ENCODE measurements at places on chromosomes 3 and 15. TPM values are rescaled to one million over a fixed set of nuclear protein-coding genes. Genes with fewer than 3 reads are reported as not detected.

DNA sequence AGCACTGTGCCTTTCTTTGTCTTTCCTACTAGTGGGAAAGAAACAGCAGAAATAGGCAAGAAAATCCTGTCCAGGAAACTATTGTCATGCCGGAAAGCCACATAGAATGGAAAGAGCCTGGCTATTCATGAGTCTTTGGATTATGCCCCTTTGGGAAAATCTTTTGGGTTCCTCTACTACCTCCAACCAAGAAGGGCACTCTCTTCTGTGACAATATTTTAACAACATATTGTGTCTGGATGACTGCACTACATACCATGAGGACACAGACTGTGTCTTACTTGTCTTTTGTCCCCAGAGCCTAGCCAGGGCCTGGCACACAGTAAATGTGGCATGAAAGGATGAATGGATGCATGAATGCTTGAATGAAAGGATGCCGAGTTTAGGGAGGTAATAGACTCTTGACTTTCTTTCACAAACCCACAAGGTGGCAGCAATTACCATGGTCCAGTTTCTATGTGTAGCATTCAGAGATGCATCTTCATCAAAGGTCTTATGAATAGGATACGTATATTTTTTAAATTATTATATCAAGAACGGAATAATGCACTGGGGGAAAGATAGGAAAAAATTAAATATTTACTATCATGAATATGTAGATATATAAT, 30.3 kb downstream of the ARL14 start:
- peak; percentile 45 for DNase-seq

GTF2A2 gene
- 132 TPM for total RNA-seq

MAP1A gene
- 45.0 TPM for total RNA-seq

DNA sequence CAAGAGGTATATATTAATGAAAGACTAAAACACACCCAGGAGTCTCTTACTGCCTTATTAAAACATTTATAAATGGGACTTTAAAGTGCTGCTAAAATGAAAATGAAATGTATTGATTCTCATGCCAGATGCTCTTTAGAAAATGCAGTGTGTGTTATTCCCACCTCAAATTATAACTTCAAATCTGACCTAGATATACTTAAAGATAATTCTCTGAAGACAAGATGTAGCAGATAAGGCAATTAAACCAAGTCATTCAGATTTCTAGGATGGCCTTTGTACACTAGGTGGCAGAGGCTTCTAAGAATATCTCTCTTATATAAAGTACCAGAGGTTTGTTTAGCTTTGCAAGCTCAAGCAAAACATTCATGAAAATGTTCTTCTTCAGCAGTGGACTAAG, 26.9 kb upstream of the GOLGA8B start:
- peak; percentile 15 for DNase-seq

- no peak for DNase-seq
Measured at GRCh38 chr3:65960087-65960486, 78.6 kb downstream of the MAGI1 start.

CHRD gene
- total RNA-seq = 5.6 TPM

DNA sequence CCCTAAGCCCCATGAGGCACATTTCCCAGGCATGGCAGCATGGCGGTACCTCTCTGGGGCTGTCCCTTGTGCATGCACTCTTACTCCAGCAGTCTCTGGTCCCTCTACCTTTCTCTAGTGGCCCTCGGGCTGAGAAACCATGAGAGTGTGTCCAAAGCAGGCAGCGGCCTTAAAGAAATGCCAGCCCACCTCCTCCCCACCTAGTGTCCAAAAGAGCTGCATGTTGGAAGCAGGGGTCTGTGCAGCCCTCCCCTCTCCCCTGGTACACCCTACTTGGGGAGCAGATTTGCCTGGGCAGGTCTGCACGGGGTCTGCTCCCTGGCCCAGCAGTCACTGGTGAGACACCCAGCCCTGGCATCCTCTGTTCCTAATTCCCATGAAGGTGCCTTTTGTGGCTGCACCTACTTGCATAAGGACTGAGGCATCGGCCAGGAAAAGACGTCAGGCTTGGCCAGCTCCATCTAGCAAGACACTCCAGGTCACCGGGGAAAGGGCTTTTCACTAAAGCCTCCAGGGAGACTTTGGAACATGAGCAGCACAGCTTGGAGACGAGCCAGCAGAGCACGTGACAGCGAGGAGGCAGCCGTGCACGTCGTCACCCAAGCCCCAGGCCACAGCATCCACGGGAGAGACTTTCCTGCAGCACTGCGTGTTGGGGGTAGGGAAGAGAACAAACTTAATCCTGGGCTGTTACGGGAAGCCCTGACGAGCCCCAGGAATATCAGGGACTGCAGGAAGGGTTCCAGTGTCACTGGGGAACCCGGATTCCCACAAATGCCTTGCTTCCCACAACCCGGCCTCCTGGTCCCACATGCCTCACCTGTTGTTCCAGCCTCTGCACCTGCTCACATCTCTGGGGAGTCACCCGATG, 38.8 kb downstream of the TM2D3 start:
- no peak for DNase-seq

DNA sequence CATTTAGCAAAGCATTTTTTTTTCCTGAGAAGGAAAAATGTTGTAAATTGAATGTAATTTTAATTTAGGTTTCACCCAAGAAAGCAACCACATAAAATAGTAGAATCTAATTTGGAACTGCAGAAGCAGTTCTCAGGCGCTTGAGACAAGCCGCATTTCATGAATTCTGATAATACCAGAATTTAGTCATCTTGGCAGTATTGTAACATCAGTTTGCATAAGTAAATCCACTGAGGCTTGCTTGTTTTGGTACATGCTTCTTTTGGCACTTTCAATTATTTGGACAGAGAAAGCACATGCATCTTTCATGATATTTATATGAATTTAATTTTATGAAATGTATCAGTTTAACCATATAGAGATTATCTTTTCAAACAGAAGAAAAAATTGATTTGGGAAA, 389.7 kb upstream of the ROBO1 start:
- DNase-seq = no peak

GRCh38 chr3:159432682-159433340, 555.8 kb upstream of the IL12A start:
- DNase-seq = no peak

DNA sequence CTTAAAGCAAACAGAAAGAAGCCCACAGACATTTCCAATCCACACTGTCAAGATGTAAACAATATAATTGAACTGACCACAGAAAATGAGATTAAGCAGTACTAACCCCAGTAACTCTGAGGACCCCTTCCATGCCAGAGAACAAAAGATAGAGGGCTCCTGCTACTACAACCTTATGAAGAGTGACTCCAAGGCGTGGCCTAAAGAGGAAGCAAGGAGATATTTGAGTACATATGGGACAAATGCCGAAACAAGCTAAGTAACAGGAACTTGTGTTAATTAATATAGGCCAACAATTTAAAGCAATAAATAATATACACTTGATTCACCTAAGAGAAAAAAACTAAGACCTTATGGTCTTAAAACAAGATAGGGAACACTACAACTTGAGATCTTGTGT, 25.0 kb upstream of the VPS39 start:
- no peak for DNase-seq

FAM227B gene
- 8.6 TPM for total RNA-seq

DNA sequence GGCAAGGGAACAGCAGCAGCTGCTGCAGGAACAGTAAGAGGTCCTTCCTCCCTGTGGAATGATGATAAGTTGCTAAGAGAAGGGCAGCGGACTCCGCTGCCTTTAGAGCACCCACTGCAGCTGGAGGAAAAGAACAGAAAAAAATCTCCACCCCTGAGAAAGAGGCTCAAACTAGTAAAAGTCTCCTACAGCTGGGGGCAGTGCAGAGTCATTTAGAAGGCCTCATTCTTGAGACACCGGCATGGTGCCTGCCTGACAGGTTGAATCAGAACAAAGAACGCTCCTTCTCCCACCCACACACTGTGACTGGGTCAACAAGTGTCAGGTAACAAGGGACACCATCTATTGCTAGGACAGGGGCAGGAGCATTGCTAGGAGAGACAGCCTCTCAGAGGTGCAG, 188.4 kb downstream of the ABHD5 start:
- no peak for DNase-seq

DNA sequence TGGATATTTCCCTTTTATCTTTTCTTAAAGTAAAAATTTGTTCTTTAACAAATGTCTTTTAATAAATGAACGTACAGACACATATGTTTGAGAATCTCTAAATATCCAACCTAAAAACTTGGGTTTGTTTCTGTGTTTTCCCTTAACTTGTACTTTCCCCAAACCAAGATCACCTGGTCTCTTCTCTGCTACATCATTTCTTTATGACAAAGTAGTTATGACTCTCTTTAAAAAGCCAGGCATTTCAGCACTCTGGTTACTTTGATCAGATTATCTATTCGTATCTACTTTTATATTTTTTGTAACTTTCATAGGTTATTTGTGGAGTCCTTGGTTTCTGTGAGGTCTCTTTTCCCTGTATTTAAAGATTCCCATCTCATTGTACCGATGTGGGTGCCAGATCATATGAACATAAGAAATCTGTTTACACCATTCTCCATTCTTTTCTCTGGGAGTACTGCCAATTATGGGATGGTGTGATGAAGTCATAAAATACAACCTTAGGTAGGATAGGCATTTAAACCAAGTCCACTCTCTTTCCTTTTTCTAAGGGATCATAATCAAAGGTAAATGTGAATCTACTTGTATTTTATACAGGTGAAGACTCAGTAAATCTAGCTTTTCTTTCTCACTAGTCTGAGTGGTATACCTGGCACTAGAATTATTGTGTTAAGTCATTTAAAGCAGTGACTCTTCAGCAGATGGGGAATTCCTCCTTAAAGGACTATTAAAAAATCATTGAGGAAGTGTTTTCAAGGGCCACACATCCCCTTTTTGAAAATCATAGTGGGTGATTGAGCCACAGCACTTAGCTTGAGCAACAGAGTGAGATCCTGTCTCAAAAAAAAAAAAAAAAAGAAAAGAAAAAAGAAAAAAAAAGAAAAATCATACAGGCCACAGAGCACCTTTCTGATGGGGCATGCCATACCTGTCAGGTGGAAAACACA, 12.4 kb upstream of the NFKBIZ start:
- peak; percentile 57 for DNase-seq

GRCh38 chr3:64798316-64798715, 110.5 kb upstream of the ADAMTS9 start:
- DNase-seq = no peak

SPCS1 gene
- total RNA-seq = 194 TPM

- DNase-seq = no peak
Measured at GRCh38 chr3:53188720-53189119, 27.7 kb downstream of the PRKCD start.

- peak; percentile 38 for DNase-seq
Measured at GRCh38 chr3:115512565-115513415, 110.5 kb upstream of the GAP43 start.

DNA sequence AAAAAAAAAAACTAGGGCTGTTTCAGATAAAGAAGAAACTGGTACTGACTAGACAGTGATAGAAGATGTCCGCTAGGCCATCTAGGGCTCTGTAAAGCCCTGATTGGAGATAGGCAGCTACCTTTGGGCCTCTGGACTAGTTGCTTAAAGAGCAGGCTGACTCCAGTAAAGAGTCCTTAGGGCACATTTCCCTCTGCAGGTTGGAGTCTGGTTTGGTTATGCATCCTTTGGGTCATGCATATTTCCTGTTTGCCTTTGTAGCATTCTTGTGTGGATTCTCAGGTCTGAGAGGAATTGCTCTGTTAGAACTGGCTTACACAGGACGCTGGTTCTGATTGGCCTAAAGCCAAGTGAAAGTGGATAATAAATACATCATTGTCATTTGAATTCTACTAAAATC, 165.5 kb upstream of the LRRN1 start:
- DNase-seq = no peak

GRCh38 chr3:99971761-99972160, 142.5 kb downstream of the FILIP1L start:
- DNase-seq = no peak

GRCh38 chr15:66765478-66766281, 63.6 kb downstream of the SMAD6 start:
- peak; percentile 99 for DNase-seq

- no peak for DNase-seq
Measured at GRCh38 chr15:51720201-51720995, 17.1 kb downstream of the LYSMD2 start.

- DNase-seq = peak; percentile 12
Measured at GRCh38 chr3:30795176-30795575, 99.3 kb downstream of the GADL1 start.

GRCh38 chr3:107260207-107260606, 117.0 kb upstream of the CCDC54 start:
- DNase-seq = no peak

GRCh38 chr3:124928333-124929202, 6.0 kb downstream of the MUC13 start:
- DNase-seq = peak; percentile 79

- no peak for DNase-seq
Measured at GRCh38 chr3:172553526-172554252, 30.5 kb upstream of the TNFSF10 start.

CCR9 gene
- total RNA-seq = not detected

GRCh38 chr3:132659000-132659364, 627 bp downstream of the ACAD11 start:
- DNase-seq = peak; percentile 13

CASR gene
- total RNA-seq = not detected

GRCh38 chr3:141979050-141979671, 102.7 kb downstream of the ATP1B3 start:
- DNase-seq = peak; percentile 94

EIF4E3 gene
- 1.6 TPM for total RNA-seq

TRPM1 gene
- 0.05 TPM for total RNA-seq

GRCh38 chr15:63605816-63606215, 8.6 kb downstream of the FBXL22 start:
- DNase-seq = no peak

DNA sequence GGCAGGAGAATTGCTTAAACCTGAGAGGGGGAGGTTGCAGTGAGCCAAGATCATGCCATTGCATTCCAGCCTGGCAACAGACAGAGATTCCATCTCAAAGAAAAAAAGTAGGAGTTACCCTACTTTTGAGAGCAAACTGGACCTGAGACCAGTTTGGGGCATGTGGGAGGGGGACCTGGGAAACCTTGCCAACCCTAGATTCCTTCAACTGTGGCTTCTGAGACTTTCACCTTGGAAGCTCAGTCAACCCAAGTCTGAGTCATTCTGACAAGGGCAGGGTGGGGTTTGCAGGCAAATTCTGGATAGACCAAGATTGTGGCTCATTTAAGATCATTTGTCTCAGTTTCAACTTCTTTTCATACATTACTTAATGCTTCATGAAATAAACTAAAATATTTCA, 23.8 kb upstream of the SIAH2 start:
- no peak for DNase-seq

PLCB2 gene
- not detected for total RNA-seq

DNA sequence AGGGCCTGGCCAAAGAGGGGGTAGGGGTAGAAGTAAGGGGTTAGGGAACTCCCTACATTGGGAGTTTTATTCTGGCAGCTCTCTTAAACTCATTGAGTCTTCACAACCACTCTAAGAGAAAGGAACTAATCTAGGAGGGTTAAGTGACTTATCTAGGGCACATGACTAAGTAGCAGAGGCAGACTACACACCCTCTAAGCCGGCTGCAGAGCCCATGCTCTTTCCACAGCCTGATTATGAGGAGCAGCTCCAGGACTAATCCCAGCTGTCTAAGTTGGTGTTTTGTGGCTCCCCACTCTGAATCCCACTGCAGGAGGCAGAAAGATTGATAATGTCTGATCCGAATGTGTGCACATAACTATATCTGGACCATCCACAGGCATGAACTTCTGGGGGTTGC, 374.6 kb downstream of the EPHB1 start:
- no peak for DNase-seq

Data from A172 (cell line).